Lower lobe of right lung (tissue), 2 donors: ENCODE measurements at places on chromosomes 1 and 21. TPM values are rescaled to one million over a fixed set of nuclear protein-coding genes. Genes with fewer than 3 reads are reported as not detected.

Gene PRKACB
- total RNA-seq: 39.7 TPM

Gene CLDN17
- total RNA-seq: not detected

Gene CELA3B
- not detected for total RNA-seq

- DNase-seq: no peak
These were observed 24.3 kb downstream of the ZBTB21 start for GRCh38 chr21:41985662-41986416.
